ENCODE measurements at places on chromosomes 1 and 21. TPM values are rescaled to one million over a fixed set of nuclear protein-coding genes. Genes with fewer than 3 reads are reported as not detected.

The CELA2B gene
- not detected for total RNA-seq

The FOXJ3 gene
- total RNA-seq, result 14.0 TPM

The KCNJ15 gene
- 0.12 TPM for total RNA-seq

The CLEC20A gene
- not detected for total RNA-seq

The ACTL8 gene
- total RNA-seq, result not detected

The PGLYRP3 gene
- not detected for total RNA-seq

The KLHL20 gene
- 40.9 TPM for total RNA-seq

The TLCD4 gene
- 0.99 TPM for total RNA-seq

The C1orf87 gene
- total RNA-seq, result not detected

All from aortic smooth muscle cell (primary cell).